ENCODE measurements at places on chromosomes 2 and 18. TPM values are rescaled to one million over a fixed set of nuclear protein-coding genes. Genes with fewer than 3 reads are reported as not detected.

DNA sequence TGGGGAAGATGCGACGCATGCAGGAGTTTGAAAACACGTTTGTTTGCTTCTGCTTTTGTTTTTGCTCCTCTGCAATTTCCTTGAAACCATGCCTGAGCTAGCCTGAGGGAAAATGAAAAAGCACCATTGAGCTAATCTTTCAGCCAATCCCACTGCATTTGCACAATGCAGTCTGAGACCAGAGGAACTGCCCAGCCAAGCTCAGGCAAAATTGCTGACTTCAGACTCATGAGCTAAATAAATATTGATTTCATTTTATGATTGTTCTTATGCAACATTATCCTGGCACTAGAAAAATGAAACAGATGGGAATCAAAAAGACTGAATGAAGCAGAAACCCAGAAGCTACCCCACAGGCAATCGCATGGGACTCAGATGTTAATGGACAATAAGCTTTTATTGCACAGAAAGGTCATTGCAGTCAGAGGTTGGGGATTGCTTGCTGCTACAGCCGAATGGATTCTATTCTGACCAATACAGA lies 37.0 kb downstream of the TPRKB start:
- no peak overlapping the region for H3K4me3 ChIP-seq
- DNase-seq = peak; percentile 30
- H3K4me1 ChIP-seq = peaks cover 8% of the 10 kb centered on the region
- no peak overlapping the region for H3K27ac ChIP-seq
- H3K27me3 ChIP-seq = no peaks in the 10 kb centered on the region

Gene PLEKHH2
- 1.0 TPM for total RNA-seq

Gene KRCC1
- total RNA-seq = 26.6 TPM

Gene ASB1
- 16.7 TPM for total RNA-seq

- H3K4me1 ChIP-seq = no peaks in the 10 kb centered on the region
- H3K36me3 ChIP-seq = no peaks in the 10 kb centered on the region
- no peak overlapping the region for H3K4me3 ChIP-seq
- H3K27me3 ChIP-seq = no peaks in the 10 kb centered on the region
- H3K27ac ChIP-seq = no peak overlapping the region
These were observed 1073.3 kb upstream of the CDH2 start for GRCh38 chr18:29250259-29250658.

GRCh38 chr18:62140259-62140658 lies 46.6 kb downstream of the PIGN start:
- no peaks in the 10 kb centered on the region for H3K27me3 ChIP-seq
- peaks cover 6% of the 10 kb centered on the region for H3K4me1 ChIP-seq
- no peak for DNase-seq
- no peak overlapping the region for H3K27ac ChIP-seq

DNA sequence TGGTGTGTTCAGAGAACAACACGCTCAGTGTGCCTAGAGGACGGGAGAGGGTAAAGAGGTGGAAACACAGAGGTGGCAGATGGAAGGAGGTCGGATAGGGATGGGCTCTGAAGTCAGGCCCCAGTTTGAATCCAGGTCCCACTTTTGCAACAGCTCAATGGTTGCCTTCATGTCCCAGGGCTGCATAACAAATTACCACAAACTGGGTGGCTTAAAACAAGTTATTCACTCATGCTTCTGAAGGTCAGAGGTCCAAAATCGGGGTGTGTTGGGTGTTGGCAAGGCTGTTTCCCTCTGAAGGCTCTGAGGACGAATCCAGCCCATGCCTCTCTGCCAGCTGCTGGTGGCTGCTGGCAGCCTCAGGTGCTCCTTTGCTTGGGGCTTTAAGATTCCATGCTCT lies 12.7 kb upstream of the ADCY3 start:
- H3K4me3 ChIP-seq = no peak overlapping the region
- DNase-seq = no peak
- no peak overlapping the region for H3K27ac ChIP-seq

GRCh38 chr2:25201794-25202193 lies 33.4 kb upstream of the POMC start:
- H3K27ac ChIP-seq = no peak overlapping the region
- H3K27me3 ChIP-seq = no peaks in the 10 kb centered on the region
- no peak for DNase-seq
- H3K4me1 ChIP-seq = peaks cover 6% of the 10 kb centered on the region

- H3K27ac ChIP-seq = no peak overlapping the region
- H3K4me3 ChIP-seq = no peak overlapping the region
- H3K36me3 ChIP-seq = no peaks in the 10 kb centered on the region
- no peak for DNase-seq
- H3K4me1 ChIP-seq = no peaks in the 10 kb centered on the region
- H3K27me3 ChIP-seq = peaks cover 11% of the 10 kb centered on the region
These were observed 31.3 kb downstream of the MAL start for GRCh38 chr2:95056461-95057459.

GRCh38 chr2:223081789-223082188 lies 29.8 kb downstream of the KCNE4 start:
- H3K4me1 ChIP-seq = no peaks in the 10 kb centered on the region
- H3K4me3 ChIP-seq = no peak overlapping the region
- H3K27ac ChIP-seq = no peak overlapping the region
- no peaks in the 10 kb centered on the region for H3K36me3 ChIP-seq
- no peaks in the 10 kb centered on the region for H3K27me3 ChIP-seq

Gene HNMT
- 3.4 TPM for total RNA-seq

Gene KCNJ13
- not detected for total RNA-seq

Gene NYAP2
- total RNA-seq = not detected

Gene RBM44
- total RNA-seq = 0.67 TPM

Gene PLGLB1
- 0.92 TPM for total RNA-seq

- no peaks in the 10 kb centered on the region for H3K27me3 ChIP-seq
- peaks cover 53% of the 10 kb centered on the region for H3K4me1 ChIP-seq
- peak; percentile 45 for DNase-seq
- H3K4me3 ChIP-seq = no peak overlapping the region
- peak overlapping the region; percentile 1 for H3K27ac ChIP-seq
- no peaks in the 10 kb centered on the region for H3K36me3 ChIP-seq
These were observed 3.1 kb downstream of the STK39 start for GRCh38 chr2:168244318-168244717.

GRCh38 chr2:1561811-1562421 lies 148.7 kb downstream of the TPO start:
- no peak overlapping the region for H3K27ac ChIP-seq
- no peaks in the 10 kb centered on the region for H3K4me1 ChIP-seq
- no peaks in the 10 kb centered on the region for H3K27me3 ChIP-seq
- no peak overlapping the region for H3K4me3 ChIP-seq
- H3K36me3 ChIP-seq = no peaks in the 10 kb centered on the region
- DNase-seq = no peak

DNA sequence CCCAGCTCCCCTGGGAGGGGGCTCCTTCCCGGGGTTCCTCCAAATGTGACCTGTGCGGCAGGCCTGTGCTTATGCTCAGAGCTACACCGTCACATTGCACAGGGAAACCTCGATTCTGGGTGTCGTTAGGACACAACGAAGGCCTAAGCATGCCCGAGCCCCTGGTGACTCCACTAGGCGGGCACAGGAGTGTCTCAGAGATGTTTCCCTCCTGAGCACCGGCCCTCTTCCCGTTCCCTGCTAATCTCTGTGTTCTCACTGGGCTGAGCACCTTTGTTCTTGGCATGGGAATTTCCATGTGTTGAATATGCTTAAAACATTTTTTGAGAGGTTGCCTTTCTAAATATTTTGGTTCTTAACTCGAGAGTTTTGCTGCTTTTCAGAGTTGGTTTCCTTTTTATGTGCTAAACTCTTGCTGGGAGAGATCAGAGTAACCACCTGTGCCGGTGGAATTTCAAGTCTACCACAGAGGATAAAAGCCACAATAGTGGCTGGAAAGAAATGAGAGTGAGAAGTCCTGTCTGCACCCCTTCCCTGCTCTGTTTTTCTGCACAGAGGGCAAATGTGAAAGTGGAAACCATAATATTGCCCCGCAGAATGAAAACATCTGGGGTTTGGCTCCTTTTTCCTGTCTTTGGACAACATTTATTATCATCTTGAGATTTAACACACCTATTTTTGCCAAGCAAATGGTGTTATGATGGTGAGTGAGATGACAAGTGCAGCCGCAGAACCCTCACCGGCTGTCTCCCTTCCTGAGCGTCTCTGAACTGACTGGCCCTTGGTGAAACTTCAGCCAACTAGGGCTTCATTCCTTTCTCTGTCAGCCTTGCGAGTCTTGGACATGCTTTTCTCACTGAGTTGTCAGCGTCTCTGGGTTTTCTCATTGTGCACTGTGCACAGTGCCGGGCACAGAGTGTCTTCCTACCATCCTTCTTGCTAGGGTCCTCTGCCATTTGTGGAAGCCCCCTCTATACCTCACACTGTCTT lies 154.1 kb downstream of the VAPA start:
- no peak overlapping the region for H3K4me3 ChIP-seq
- no peaks in the 10 kb centered on the region for H3K27me3 ChIP-seq
- no peak overlapping the region for H3K27ac ChIP-seq
- H3K4me1 ChIP-seq = peaks cover 5% of the 10 kb centered on the region

- H3K27ac ChIP-seq = no peak overlapping the region
- no peaks in the 10 kb centered on the region for H3K4me1 ChIP-seq
- H3K4me3 ChIP-seq = no peak overlapping the region
- DNase-seq = no peak
These were observed 54.3 kb upstream of the COL3A1 start for GRCh38 chr2:188919824-188920223.

DNA sequence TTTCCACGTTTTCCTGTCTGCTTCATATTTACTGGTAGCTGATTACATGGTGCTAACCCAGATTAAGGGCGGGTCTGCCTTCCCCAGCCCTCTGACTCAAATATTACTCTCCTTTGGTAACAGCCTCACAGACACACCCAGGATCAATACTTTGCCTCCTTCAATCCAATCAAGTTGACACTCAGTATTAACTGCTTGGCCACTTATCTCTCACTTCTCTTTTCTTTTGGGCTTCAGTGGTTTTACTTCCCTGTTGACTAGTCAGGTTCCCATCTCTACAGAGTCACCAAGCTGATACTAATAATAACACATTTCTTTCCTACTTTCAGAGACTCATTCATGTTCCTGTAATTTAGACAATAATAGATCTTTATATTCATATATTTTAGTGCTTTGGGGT lies 302.2 kb upstream of the MAP2 start:
- no peak for DNase-seq
- peaks cover 10% of the 10 kb centered on the region for H3K4me1 ChIP-seq
- no peaks in the 10 kb centered on the region for H3K36me3 ChIP-seq
- H3K27ac ChIP-seq = no peak overlapping the region
- no peaks in the 10 kb centered on the region for H3K27me3 ChIP-seq
- no peak overlapping the region for H3K4me3 ChIP-seq

- DNase-seq = no peak
- no peaks in the 10 kb centered on the region for H3K4me1 ChIP-seq
- H3K27me3 ChIP-seq = no peaks in the 10 kb centered on the region
- H3K27ac ChIP-seq = no peak overlapping the region
- no peaks in the 10 kb centered on the region for H3K36me3 ChIP-seq
These were observed 473.5 kb upstream of the MYT1L start for GRCh38 chr2:2804528-2804927.

DNA sequence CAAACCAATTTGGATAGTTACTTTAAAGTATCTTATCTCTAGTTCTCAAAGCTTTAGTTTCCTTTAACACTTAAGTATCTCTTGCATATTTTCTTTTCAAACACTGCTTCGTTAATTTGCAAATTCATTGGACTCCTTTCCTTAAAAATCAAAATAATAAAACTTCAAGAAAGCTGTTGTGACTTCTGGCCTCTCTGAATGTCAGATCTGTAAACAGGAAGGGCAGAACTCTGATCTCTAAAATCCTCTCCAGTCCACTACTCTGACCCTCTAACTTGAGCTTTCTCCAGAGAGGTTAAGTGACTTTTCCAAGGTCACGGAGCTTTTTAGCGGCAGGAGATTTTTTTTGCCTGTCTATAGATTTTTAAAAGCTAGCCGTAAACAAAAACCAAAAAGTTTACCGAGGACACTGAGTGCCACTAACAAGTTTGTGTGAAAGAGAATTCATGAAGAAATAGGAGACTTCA lies 155.5 kb downstream of the TGIF1 start:
- no peaks in the 10 kb centered on the region for H3K27me3 ChIP-seq
- H3K27ac ChIP-seq = peak overlapping the region; percentile 91
- H3K36me3 ChIP-seq = no peaks in the 10 kb centered on the region
- peaks cover 37% of the 10 kb centered on the region for H3K4me1 ChIP-seq
- H3K4me3 ChIP-seq = peak overlapping the region; percentile 1

- H3K4me3 ChIP-seq = no peak overlapping the region
- no peak overlapping the region for H3K27ac ChIP-seq
- H3K27me3 ChIP-seq = no peaks in the 10 kb centered on the region
These were observed 1106.4 kb upstream of the ZEB2 start for GRCh38 chr2:145626301-145626700.

- H3K36me3 ChIP-seq = no peaks in the 10 kb centered on the region
- no peak overlapping the region for H3K4me3 ChIP-seq
- no peaks in the 10 kb centered on the region for H3K4me1 ChIP-seq
- DNase-seq = no peak
These were observed 40.4 kb upstream of the ANKRD62 start for GRCh38 chr18:12053289-12053688.

- DNase-seq = no peak
- H3K4me3 ChIP-seq = no peak overlapping the region
- no peak overlapping the region for H3K27ac ChIP-seq
- H3K4me1 ChIP-seq = peaks cover 56% of the 10 kb centered on the region
- no peaks in the 10 kb centered on the region for H3K27me3 ChIP-seq
These were observed 113.2 kb downstream of the MRO start for GRCh38 chr18:50706651-50707050.

GRCh38 chr2:2520401-2520811 lies 189.3 kb upstream of the MYT1L start:
- no peak for DNase-seq
- no peak overlapping the region for H3K4me3 ChIP-seq
- peaks cover 5% of the 10 kb centered on the region for H3K4me1 ChIP-seq
- H3K36me3 ChIP-seq = no peaks in the 10 kb centered on the region

Gene DCC
- 0.14 TPM for total RNA-seq

Gene BOLL
- 0.28 TPM for total RNA-seq

- H3K27me3 ChIP-seq = no peaks in the 10 kb centered on the region
- H3K4me1 ChIP-seq = peaks cover 19% of the 10 kb centered on the region
- DNase-seq = no peak
- H3K36me3 ChIP-seq = no peaks in the 10 kb centered on the region
- H3K27ac ChIP-seq = no peak overlapping the region
- H3K4me3 ChIP-seq = no peak overlapping the region
These were observed 23.6 kb downstream of the SETBP1 start for GRCh38 chr18:44704135-44704789.

GRCh38 chr2:226701052-226701451 lies 98.6 kb downstream of the IRS1 start:
- H3K27me3 ChIP-seq = no peaks in the 10 kb centered on the region
- DNase-seq = no peak
- H3K36me3 ChIP-seq = no peaks in the 10 kb centered on the region
- no peak overlapping the region for H3K27ac ChIP-seq
- peaks cover 21% of the 10 kb centered on the region for H3K4me1 ChIP-seq

- no peak overlapping the region for H3K27ac ChIP-seq
- H3K36me3 ChIP-seq = no peaks in the 10 kb centered on the region
- no peak overlapping the region for H3K4me3 ChIP-seq
- no peak for DNase-seq
- no peaks in the 10 kb centered on the region for H3K27me3 ChIP-seq
- no peaks in the 10 kb centered on the region for H3K4me1 ChIP-seq
These were observed 40.5 kb downstream of the INO80C start for GRCh38 chr18:35457140-35457704.
